Dermis blood vessel endothelial cell (primary cell): ENCODE measurements at places on chromosomes 12 and 14.

GRCh38 chr14:102986810-102987579, 64.5 kb downstream of the AMN start:
- peak; percentile 76 for DNase-seq

- no peak for DNase-seq
Observed at GRCh38 chr14:32980178-32980901, 41.7 kb downstream of the NPAS3 start.

DNA sequence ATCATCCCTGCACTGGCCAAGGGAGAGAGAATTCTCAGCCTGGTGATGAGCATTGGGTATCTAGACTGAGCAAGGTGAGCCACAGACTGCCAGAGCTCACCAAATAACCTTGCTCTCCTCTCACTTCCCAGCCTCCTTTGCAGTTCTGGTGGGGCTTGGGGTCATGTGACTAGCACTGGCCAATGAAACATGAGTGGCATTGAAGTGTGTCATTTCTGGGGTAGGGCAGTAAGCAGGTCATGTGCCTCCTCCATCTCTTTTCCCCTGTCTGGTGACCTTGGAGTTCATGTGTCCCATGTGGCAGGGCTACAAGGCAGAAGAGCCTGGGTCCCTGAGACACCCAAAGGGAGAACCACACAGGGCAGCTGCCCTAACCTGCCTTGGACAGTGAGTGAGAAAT, 3.6 kb upstream of the KRT72 start:
- no peak for DNase-seq

GRCh38 chr12:30067146-30067545, 283.4 kb upstream of the TMTC1 start:
- no peak for DNase-seq

- DNase-seq, result no peak
Observed at GRCh38 chr12:75820848-75821578, 210.6 kb downstream of the PHLDA1 start.

GRCh38 chr12:52798671-52799504, 3.0 kb upstream of the KRT3 start:
- DNase-seq, result no peak

DNA sequence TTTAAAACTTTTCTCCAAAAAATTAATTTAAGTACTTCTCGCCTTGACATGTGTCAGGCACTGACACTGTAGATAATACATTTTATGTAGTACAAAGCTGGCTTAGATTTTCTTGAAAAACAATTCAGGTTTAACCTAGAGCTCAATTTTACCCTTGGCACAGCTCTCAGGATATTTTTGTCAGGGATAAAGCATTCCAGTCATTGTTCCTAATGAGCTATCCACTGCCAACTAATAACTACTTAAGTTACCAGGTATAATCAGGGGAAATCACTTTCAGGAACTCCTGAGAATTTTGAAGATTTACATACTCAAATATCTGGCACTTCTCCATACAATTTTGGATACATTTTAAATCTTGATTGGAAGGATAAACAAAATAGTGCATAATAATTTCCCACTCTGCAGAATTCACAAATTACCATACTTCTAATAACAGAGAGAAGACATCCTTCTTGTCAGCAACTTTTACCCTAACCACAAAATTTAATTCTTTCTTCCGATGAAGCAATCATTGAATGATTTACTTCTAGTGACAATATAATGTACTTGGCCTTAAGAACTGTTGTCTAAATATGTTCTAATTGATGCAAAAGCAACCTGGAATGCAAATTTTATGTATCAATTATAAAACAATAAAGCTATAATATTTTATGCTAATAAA, 4.8 kb downstream of the RASSF9 start:
- peak; percentile 58 for DNase-seq

GRCh38 chr12:100926669-100927248, 132.2 kb downstream of the ANO4 start:
- no peak for DNase-seq

DNA sequence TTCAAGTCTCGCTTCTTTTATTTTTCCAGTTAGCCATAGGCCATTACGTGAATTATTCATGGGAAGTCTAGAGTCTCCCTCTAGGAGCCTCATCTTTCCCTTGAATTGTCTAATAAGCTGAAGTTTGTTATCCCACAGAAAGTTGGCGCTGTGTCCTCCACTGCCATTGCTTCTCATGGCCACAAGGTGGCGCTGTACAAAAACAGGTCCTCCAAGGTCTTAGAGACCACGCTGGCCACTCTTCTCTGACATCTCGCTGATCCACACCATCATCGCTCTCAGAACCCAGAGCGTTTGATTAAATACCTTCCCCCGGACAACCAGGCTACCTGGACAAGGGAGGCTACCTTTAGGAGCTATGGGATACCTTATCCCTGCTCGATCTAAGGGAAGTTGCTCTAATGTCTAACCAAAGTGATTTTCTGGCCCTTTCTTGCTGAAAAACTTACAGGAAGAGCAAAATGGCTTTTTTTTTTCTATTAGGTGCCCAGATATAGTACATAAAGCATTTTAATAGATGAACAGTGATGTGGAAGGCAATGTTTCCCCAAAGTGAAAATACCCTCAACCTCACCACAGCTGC, 110.0 kb downstream of the CCDC60 start:
- DNase-seq, result peak; percentile 70

DNA sequence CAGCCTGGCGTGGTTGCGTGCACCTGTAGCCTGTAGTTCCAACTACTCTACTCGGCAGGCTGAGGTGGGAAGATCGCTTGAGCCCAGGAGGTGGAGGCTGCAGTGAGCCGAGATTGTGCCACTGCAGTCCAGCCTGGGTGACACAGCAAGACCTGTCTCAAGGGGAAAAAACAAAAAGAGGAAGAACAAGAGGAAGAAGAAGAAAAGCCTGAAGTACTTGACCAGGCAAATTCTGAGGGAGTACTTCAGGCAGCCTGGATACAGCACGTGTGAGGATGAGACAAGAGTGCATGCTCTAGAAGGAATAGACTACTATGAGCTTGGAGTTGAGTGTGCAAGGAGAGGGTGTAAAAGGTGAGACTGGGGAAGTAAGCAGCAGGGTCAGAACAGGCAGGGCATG, 1.8 kb downstream of the GDF3 start:
- DNase-seq, result no peak

DNA sequence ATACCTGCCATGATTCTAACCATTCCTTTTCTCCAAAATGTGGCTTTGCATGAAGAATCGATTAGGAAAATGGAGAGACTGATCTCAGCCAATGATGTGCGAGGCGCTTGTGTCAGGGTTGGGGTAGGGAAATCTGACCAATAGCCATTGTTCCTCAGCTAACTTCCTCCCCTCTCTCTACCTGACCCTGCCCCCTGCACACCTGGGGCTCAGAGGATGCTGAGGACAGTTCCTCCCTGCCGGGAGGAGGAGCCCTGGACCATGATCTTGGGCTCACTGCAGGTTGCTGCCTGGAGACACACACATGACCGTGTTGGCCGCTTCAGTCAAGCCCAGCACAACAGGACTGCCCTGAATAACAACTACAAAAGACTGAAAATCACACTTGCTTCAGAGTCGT, 119.8 kb upstream of the SFSWAP start:
- DNase-seq, result no peak

- peak; percentile 91 for DNase-seq
Observed at GRCh38 chr12:112303004-112303403, 79.2 kb downstream of the HECTD4 start.

GRCh38 chr14:96357216-96357615, 5.9 kb downstream of the ATG2B start:
- DNase-seq, result no peak

DNA sequence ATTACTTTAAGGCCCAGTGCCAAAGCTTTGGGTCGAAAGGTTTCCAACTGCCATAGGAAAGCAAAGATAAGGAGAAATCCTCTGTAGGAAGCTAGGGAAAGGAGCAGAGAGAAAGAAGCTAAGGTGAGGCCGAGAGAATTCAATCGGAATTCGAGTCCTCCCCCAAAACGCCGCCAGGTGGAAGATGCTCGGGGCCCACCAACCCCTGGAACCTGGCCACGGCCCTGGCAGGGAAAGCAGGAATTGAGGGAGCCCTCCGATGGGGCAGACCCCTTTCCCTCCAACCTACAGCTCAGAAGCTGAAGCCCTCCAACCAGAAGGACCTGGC, 498 bp downstream of the GMFB start:
- DNase-seq, result no peak

- no peak for DNase-seq
Observed at GRCh38 chr12:124555168-124556073, 12.0 kb downstream of the NCOR2 start.

- no peak for DNase-seq
Observed at GRCh38 chr12:69694123-69694522, 5.0 kb downstream of the BEST3 start.

GRCh38 chr12:87728931-87729593, 300.1 kb downstream of the C12orf50 start:
- DNase-seq, result no peak

DNA sequence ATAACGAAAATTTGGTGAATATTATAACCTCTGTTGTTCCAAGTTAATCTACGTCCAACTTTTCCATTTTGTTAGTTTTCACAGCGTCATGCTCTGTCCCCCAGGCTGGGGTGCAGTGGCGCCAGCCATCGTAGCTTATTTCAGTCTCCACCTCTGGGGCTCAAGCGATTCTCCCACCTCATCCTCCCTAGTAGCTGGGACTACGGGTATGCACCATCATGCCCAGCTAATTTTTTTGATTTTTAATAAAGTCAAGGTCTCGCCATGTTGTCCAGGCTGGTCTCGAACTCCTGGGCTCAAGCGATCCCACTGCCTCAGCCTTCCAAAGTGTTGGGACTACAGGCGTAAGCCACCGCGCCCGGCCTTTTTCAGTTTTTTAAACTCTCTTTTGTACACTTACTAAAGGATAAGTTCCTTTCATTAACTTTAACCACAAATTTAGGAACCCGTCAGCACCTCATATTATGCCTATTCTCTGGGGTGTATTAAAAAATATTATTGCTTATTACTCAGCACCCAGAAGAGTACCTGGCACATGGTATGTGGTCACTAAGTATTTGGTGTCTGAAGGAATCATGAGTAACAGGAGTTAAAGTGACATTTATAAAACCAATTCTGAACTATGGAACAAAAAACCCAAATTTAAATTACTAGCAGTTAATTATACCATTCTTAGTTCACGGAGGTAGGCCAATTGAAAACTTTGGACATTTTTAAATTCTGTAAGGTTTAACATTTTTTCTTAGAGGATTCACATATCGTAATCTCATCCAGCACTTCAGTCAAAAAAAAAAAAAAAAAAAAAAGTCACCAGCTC, 925 bp upstream of the MIPOL1 start:
- DNase-seq, result peak; percentile 13

DNA sequence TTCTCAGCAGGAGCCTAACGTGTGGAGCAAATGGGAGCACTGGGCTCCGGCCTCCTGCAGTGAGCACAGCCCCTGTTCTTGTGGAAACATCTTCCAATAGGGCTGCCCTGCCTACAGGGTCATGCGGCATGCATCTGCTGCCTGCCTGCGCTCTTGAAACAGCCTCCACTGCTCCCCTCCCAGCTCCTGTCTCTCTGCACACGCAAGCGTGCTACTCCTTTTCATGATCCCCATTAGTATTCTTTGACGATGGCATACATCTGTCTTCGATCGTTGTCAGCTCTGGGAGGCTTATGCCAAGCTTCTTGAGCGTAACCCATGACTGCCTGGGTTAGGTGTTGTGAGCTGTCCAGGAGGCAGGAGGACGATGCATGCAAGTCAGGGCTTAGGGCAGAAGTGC, 23.1 kb downstream of the NTF3 start:
- no peak for DNase-seq

- no peak for DNase-seq
Observed at GRCh38 chr12:103105971-103106597, 148.6 kb downstream of the ASCL1 start.

DNA sequence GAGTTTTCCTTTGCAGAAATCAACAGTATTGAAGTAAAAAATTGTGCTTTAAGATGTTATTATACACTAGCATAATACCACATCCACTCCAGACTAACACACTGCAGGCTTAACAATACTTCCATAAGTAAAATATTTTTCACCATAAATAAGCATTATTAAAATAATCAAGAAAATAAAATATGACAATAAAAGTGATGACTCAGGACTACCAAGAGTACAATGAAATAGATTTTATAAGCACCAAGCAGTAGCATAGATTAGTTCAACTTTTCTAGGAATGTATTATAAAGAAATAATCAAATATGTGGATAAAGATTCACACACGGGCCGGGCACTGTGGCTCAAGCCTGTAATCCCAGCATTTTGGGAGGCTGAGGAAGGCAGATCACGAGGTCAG, 40.4 kb upstream of the MTHFD1 start:
- no peak for DNase-seq

- DNase-seq, result peak; percentile 27
Observed at GRCh38 chr14:22088614-22089342, 415.2 kb upstream of the OR4E1 start.
